NCI-H345 (cell line): ENCODE measurements at places on chromosomes 13 and 19.

GRCh38 chr19:56964410-56964920 is 123.9 kb upstream of the PEG3 start:
- no peak for DNase-seq

- no peak for DNase-seq
Observed at GRCh38 chr13:20514866-20515265, 10.8 kb downstream of the CRYL1 start.

GRCh38 chr13:30049692-30050091 is 199.3 kb upstream of the UBL3 start:
- no peak for DNase-seq

- DNase-seq = no peak
Observed at GRCh38 chr19:46489445-46490272, 6.0 kb downstream of the PNMA8B start.

DNA sequence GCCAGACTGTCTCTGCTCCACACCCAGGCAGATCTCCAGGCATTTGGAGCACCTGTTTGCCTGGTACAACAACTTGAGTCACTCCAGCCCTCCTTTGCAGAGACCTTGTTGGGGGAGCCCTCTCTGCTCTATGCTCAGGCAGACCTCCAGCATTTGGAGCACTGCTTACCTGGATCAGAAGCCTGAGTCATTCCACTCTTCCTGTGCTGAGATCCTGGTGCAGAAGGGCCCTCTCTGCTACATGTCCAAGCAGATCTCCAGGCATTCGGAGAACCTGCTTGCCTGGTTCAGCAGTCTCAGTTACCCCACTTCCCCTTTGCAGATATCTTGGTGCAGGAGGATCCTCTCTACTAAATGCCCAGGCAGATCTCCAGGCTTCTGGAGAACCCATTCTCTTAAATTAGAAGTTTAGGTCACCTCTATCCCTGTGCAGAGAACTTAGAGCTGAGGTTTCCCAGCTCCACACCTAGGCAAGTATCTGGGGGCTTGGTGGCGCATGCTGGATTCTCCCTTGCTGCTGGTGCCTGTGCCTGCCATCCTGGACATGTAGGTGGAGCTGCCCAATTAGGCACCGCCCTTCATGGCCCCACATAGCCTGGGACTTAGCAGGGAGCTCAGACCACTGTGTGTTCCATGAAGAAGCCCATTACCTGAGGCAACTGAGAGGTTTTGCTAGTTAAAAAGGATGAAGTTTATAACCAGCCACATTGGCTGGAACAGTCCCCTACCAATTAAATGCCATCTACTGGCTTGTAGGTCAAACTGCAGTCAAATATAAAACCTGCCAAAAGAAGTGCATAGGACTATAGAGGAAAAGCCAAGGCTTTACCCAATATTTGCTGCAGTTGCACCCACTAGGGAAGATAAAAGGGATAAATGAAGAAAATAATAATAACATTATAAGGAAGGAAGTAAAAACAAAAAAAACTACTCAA is 97.6 kb upstream of the SLITRK6 start:
- no peak for DNase-seq

GRCh38 chr19:42831221-42832019 is 48.1 kb downstream of the PSG1 start:
- no peak for DNase-seq

- no peak for DNase-seq
Observed at GRCh38 chr13:58949646-58950045, 1214.1 kb downstream of the DIAPH3 start.

DNA sequence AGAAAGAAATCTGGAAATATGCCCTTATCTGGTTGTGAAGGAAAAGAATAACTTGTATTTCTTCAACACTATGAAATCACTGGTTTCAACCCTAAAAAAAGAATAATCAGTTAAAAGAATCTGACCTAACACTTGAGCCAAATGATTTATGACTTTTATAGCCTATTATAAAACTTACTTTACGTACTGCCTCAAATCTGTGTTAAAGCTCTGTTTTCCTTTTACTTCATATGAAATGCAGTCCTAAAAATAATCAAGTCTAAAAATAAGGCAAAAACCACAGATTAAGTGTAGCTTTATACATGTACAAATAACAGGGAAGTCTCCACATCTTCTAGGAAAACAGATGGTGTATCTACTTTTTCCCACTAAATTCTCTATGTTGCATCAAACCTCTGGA is 101.3 kb downstream of the VWA8 start:
- DNase-seq = no peak

DNA sequence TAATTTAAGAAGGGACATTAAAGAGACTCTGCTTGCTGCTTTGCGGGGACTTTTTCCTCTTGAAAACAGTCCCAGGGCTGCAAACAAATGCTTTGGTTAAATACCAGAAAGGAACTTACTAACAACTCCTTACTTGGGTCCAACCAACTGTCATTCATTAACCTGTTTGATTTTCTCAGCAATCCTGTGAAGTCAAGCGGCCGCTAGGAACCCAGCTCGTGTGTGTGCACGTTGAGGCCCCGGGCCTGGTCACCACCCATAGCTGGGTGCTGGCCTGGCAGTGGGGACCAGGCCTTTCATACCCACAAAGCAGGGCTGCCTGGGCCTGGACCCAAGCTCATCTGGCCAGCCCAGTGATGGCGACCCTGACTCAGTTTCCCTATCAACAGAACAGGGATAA is 50.7 kb downstream of the C1QTNF9 start:
- no peak for DNase-seq

DNA sequence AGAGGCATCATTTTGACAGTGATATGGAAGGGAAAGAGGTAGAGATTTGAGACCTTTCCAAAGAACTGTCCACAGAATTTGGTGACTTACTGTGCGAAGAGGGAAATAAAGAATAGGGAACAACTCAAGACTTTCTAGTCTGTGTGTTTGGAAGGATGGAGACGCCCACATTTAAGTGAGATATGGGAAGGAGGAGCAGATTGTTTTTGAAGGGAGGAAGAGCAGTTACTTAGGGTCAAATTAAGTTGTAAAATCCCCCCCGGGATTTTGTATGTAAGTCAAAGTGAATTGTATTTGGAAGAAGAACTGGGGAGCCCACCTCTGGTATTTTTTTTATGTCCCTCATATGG is 1.2 kb downstream of the USPL1 start:
- DNase-seq = no peak

DNA sequence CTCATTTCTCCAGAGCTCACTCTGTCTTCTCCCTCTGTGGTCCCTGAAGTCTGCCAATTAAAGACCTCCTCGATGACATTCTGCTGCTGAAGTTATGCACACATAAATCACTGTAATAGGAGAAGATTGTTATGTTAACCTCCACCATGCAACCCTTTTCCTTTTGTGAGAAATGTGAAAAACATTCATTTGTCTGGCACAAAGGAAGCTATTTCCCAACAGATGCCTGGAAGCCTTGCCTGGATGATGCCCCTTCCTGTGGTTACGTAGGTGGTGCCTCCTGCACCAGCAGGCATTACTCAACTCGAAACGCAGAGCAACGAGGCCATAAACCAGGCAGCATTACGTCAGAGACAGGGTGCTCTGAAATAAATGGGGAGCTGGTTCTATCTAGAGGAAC is 327.4 kb upstream of the ZNF507 start:
- no peak for DNase-seq

GRCh38 chr13:113851480-113851803 is 12.4 kb downstream of the GAS6 start:
- no peak for DNase-seq

GRCh38 chr13:48263196-48263595 is 30.2 kb downstream of the ITM2B start:
- DNase-seq = no peak

GRCh38 chr13:34216256-34216655 is 398.3 kb downstream of the RFC3 start:
- DNase-seq = no peak

GRCh38 chr13:114319441-114319913 is 5.2 kb downstream of the CHAMP1 start:
- no peak for DNase-seq

DNA sequence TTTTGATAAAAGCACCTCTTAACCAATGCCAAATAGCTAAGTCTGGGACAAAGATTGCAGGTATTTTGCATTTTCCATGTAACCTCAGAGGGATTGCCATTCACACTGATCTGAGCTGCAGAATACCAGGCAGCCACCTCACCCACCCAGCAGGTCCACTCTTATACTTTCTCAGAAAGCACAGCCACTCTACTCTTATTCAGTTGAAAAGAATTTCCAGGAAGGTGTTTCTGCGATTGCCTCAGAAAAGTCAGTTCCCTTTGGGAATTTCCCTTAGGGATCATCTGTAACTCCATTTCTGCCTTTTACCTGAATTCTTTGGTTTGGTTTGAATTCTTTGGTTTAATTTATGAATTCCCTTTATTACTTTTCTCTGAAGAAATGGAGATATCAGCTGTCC is 904 bp upstream of the ALOX5AP start:
- no peak for DNase-seq
